Lower lobe of right lung (tissue), 2 donors: ENCODE measurements at places on chromosomes 3 and 15.
A peak's percentile ranks its signal among the peaks of the same experiment; 100 is the strongest.

- no peak for DNase-seq
Measured at GRCh38 chr3:60967141-60967540, 284.1 kb downstream of the FHIT start.

- no peak for DNase-seq
Measured at GRCh38 chr3:54970895-54971294, 43.0 kb upstream of the LRTM1 start.

- DNase-seq: no peak
Measured at GRCh38 chr15:75214293-75215096, 12.8 kb downstream of the C15orf39 start.

- no peak for DNase-seq
Measured at GRCh38 chr3:107498646-107499045, 24.1 kb upstream of the BBX start.

GRCh38 chr15:40584191-40584590 is 9.9 kb upstream of the KNL1 start:
- DNase-seq: no peak

- no peak for DNase-seq
Measured at GRCh38 chr3:58206406-58207011, 4.3 kb downstream of the DNASE1L3 start.

- no peak for DNase-seq
Measured at GRCh38 chr15:56496635-56497034, 31.7 kb upstream of the MNS1 start.

DNA sequence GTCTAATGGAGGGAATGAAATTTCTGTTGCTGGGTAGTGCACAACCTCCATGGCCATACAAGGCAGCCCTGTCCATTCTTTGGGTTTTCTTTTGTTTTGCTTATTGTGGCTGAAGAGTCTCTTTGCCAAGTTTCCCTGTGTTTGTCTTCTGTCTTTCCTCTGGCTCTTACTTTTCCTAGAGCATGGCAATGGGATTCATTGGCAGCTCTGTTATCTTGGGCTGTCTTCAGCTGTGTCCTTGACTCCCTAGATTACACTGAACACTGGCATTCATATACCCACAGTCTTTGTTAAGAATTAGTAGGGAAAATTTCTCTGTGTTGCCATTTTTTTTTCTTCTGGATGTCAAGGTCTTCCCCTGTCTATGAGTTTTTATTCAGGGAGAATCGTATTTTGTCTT is 16.1 kb upstream of the DCBLD2 start:
- no peak for DNase-seq

- no peak for DNase-seq
Measured at GRCh38 chr3:62293051-62293780, 80.1 kb downstream of the FEZF2 start.

- DNase-seq: peak; percentile 54
Measured at GRCh38 chr15:59456114-59456513, 18.1 kb downstream of the FAM81A start.
